ENCODE measurements at places on chromosomes 2 and 18.

GRCh38 chr18:40930211-40930882 lies 1024.7 kb upstream of the PIK3C3 start:
- DNase-seq = no peak

DNA sequence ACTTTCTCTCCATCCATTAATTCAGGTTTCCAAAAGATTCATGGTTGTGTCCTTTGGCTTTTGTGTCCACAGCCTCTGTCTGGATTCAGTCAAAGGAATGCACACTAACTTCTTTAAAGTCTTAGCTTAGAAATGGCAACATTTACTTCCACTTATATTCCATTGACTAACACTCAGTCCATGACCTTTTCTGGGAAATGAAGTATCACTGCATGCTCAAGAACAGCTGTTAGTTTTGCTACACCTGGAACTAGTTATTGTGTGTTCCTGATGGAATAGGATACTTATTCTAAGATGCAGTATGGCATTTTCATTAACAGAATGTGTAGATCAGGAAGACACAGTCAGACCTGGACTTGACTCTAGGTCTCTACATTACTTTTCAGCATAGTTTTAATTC lies 88.8 kb downstream of the KYNU start:
- DNase-seq = no peak

GRCh38 chr2:1588051-1588977 lies 156.0 kb downstream of the PXDN start:
- no peak for DNase-seq

DNA sequence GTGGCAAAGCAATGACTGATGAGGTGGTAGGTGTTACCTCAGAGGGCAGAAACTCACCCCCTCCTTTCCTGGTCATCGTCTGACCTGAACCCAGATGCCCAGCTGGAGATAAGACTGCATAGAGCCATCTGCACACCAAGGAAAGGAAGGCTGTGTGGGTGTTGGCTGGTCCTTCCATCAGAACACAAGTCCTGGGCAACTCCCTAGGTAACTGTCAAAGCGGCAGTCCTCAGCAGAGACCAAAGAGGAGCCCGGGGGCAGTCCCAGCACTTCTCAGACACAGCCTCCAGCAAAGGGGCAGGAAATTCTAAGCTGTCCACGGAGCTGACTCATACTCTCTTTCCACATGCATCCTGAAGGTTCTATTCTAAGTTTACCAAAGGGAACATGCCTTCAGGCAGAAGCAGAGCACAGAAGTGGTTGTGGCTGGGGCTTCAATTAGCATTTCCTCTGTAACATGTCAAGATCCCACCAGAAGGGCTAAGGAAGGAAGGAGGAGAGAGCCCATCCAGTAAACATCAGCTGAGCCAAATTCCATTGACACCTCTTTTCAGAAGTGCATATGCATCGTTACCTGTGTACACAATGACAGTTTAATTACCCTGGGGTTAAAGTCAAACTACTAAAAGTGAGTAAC lies 54.7 kb downstream of the SPRED2 start:
- DNase-seq = peak; percentile 46

- DNase-seq = no peak
These were observed 4.9 kb upstream of the GPC1 start for GRCh38 chr2:240430595-240430994.

- no peak for DNase-seq
These were observed 2.9 kb downstream of the RNF149 start for GRCh38 chr2:101305492-101306078.

- no peak for DNase-seq
These were observed 91.8 kb downstream of the ACVR1C start for GRCh38 chr2:157536815-157537214.

- no peak for DNase-seq
These were observed 25.8 kb downstream of the LDAH start for GRCh38 chr2:20797096-20797495.

DNA sequence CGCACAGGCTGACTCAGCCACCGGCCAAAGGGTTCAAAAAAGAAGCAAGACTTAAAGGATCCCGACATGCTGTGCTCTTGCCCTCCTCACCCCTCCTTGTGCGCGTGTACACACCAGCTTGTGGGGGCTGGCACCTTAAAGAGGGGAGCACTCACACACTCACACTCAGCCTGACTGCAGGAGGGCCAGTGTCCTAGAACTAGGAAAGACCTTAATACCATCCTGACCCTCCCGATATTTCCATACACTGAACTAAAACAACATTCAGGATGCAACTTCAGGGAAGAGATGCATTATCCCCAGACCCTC lies 5.6 kb downstream of the PKDCC start:
- no peak for DNase-seq

DNA sequence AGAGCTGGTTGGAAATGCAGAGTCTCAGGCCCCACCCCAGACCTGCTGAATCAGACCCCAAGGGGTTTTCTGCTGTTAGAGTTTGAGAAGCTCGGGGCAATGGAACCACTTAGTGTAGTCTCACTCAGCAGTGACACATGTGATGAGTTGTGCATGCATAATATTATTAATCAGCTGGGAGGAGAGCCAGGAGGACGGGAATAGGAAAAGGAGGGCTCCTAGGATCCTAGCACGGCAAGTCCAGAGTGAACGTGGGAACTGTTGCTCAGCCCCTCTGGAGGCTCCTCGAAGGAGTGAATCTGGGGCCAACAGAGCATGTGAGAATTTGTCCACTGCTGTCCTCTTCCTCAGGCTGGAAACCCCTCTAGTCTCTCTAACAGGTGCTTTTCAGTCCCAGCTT lies 87.1 kb downstream of the HS1BP3 start:
- no peak for DNase-seq

DNA sequence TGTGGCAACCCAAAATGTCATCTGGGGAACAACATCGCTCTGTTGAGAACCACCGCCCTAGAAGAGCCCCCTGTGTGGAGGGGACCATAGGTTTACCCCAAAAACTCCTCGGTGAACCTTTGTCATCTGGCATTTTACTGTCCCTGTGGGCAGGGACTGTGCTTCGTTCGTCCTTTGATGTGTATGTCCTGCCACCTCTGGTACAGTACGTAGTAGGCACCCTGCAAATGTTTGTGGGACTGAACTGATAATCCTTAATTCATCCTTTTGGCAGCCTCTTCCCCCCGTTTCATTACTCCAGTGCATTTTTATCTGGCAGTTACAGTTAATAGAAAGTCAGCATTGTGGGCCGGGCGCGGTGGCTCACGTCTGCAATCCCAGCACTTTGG lies 728 bp downstream of the NAPG start:
- no peak for DNase-seq

DNA sequence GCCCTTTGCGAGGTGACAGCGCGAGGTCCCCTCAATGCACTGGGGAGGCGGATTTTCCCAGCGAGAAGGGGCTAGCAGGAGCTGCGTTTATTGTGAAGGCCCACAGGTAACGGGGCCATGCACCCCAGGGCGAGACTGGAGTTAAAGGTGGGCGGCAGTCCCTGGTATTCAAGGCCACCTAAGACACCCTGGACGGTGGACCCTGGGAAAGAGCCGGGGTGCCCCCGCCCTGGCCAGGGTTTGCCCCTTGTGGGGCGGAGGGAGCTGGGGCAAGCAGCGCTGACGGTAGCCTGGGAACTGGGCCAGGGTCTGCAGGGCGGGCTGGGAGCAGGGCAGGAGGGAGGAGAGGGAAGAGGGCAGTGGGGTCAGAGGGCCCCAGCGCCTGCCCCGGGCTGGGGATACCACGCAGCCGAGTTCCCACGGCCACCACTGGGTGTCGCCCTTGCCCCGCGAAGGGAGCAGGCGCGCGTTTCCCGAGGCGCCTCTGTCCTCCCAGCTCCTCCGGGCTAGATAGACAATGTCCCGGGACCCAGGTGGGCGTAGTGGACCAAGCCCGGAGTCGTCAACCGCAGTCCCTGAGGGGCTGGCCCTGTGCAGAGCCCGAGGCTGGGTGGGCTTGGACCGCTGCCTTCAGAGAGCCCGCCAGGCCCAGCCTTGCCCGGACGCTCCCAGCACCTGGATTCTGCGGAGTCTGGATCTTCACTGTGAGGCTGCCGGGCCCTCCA lies 80.2 kb downstream of the SMAD4 start:
- peak; percentile 86 for DNase-seq

DNA sequence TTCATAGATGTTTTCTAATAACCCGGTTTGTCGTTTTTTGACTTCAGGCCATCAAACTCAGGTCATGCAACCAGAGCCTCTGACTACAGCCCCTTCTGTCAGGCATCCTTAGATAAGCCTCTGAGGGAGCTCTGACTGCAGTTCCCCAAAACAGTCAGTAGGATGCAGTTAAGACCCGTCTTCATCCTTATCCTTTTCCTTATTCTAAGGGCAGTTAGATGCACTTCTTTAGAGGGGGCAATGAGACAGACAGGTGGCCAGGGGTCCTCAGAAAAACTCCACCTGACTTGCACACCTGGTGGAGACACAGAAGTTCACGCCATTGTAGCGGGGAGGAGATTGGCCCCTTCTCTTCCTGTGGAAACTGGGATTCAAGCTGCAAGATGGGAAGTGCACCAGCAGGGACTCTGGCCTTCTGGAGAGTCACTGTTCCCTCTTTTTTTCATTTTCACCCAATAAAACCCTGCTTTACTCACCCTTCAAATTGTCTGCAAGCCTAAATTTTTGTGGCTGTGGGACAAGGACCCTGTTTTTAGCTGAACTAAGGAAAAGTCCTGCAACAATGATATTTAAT lies 104.8 kb upstream of the TFPI start:
- no peak for DNase-seq

- peak; percentile 29 for DNase-seq
These were observed 11.5 kb downstream of the GPR55 start for GRCh38 chr2:230913406-230914143.

DNA sequence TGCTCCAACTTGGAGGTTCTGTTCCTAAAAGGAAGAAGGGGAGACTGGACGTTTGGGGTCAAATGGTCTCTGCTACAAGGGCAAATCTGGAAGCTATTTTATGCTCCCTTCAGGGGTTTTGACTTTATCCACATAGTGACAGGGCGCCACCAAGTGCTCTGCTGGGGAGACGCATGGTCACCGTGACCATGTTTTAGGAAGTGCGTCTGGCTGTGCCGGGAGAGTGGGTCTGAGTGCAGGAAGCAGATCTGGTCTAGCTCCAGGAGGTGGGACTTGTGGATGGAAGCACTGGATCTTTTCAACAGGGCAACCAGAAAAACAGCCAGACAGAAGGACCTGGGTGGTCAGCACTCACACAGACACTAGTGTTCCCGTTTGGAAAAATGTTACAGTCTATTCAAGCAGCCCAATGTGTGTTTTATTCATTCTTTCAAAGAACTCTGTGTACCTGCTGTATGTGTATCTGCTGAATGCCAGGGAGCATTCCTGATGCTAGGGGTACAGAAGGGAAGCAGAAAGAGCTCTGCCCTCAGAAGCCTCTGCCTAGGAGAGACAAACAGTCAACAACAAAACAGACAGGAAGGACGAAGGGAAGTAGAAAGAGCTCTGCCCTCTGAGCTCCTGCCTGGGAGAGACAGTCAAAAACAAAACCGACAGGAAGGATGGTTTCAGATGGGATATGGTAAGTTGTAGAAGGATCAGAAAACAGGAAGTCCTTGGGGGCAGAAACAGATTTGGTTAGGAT lies 14.3 kb downstream of the IMPA2 start:
- peak; percentile 56 for DNase-seq

Data from stimulated activated naive CD8-positive, alpha-beta T cell treated with anti-CD3 and anti-CD28 coated beads, Interleukin-15, Interleukin-2, amounts not matched to agents 100 U/mL and 50 U/mL, for 24 hours (primary cell).